Activated CD8-positive, alpha-beta memory T cell treated with anti-CD3 and anti-CD28 coated beads, Interleukin-2, amount 10 ng/mL, durations not matched to agents 7 days and 5 days (primary cell): ENCODE measurements at places on chromosomes 6 and 20. TPM values are rescaled to one million over a fixed set of nuclear protein-coding genes. Genes with fewer than 3 reads are reported as not detected.
A peak's percentile ranks its signal among the peaks of the same experiment; 100 is the strongest.

RAET1L gene
- total RNA-seq = not detected

CAGE1 gene
- total RNA-seq = not detected

GRCh38 chr6:37826188-37826587 lies 6.7 kb downstream of the ZFAND3 start:
- H3K36me3 ChIP-seq = peaks cover 4% of the 10 kb centered on the region
- no peaks in the 10 kb centered on the region for H3K27me3 ChIP-seq
- no peak for DNase-seq
- peaks cover 46% of the 10 kb centered on the region for H3K4me1 ChIP-seq

BTNL2 gene
- not detected for total RNA-seq

SYTL3 gene
- total RNA-seq = 106 TPM

NNAT gene
- total RNA-seq = not detected

DNA sequence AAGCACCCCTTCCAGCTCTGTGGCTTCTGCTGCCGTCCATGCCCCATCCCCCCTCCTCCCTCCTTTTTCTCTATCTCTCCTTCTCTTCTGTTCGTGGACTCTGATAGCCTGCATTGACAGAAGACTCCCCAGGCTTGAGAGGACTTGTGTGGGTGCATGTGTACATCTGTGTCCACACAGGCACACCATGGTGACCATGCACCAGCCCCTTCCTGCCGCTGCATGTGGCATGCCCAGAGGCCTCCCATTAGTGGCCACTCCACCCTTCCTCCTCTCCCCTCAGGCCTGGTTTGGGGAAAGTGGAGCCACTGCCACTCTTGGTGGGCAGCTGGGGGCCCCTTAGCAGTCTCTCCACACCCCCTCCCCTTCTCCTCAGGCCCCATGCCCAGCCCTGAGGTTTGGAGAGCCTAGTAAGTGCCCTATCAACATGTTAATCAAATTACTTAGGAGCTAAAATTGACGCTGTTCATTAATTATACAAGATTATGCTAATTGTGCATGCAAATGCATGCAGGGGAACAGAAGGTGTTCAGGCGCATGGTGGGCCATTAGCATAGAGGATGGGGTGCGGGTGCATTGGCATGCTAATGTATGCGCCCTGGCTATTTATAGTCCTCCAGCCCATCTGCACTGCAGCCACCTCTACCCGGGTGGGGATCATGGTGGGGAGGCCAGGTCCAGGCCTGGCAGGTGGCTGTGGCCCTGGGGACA lies 45.9 kb downstream of the EBF4 start:
- peaks cover 30% of the 10 kb centered on the region for H3K4me1 ChIP-seq
- peaks cover 18% of the 10 kb centered on the region for H3K27me3 ChIP-seq
- no peak overlapping the region for H3K4me3 ChIP-seq

MUCL3 gene
- not detected for total RNA-seq

- H3K4me3 ChIP-seq = no peak overlapping the region
- H3K36me3 ChIP-seq = no peaks in the 10 kb centered on the region
- no peak overlapping the region for H3K27ac ChIP-seq
- no peak for DNase-seq
These were observed 97.6 kb upstream of the STMND1 start for GRCh38 chr6:17004269-17004668.

HSD17B8 gene
- total RNA-seq = 18.6 TPM

KCNK16 gene
- not detected for total RNA-seq

HS3ST5 gene
- total RNA-seq = not detected

GNAS-AS1 gene
- 0.89 TPM for total RNA-seq

- DNase-seq = no peak
- no peaks in the 10 kb centered on the region for H3K36me3 ChIP-seq
- H3K27me3 ChIP-seq = no peaks in the 10 kb centered on the region
- H3K4me3 ChIP-seq = no peak overlapping the region
These were observed 92.9 kb downstream of the FOXC1 start for GRCh38 chr6:1702580-1703051.

GRCh38 chr6:157263146-157263545 lies 60.2 kb downstream of the TMEM242 start:
- DNase-seq = no peak
- peaks cover 19% of the 10 kb centered on the region for H3K27me3 ChIP-seq
- no peaks in the 10 kb centered on the region for H3K36me3 ChIP-seq
- no peak overlapping the region for H3K27ac ChIP-seq

DNA sequence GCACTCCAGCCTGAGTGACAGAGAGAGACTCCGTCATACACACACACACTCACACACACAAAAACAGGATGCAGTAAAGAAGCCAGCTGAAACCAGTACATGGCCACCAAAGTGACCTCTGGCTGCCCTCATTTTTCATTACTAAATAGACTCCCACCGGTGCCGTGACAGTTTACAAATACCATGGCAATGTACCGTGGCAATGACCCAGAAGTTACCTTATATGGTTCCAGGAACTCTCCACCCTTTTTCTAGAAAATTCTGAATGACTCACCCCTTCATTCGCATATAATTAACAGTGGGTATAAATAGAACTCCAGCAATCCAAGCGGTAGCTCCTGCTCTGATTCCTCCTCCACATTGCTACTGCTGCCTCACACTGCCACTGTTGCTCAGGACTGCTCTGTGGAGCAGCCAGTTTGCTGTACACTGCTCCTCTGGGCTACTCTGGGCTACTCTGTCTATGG lies 57.7 kb downstream of the SNX5 start:
- H3K27me3 ChIP-seq = peaks cover 44% of the 10 kb centered on the region
- H3K4me3 ChIP-seq = no peak overlapping the region
- no peak overlapping the region for H3K27ac ChIP-seq

NEURL2 gene
- 1.9 TPM for total RNA-seq

HRH3 gene
- not detected for total RNA-seq

DNA sequence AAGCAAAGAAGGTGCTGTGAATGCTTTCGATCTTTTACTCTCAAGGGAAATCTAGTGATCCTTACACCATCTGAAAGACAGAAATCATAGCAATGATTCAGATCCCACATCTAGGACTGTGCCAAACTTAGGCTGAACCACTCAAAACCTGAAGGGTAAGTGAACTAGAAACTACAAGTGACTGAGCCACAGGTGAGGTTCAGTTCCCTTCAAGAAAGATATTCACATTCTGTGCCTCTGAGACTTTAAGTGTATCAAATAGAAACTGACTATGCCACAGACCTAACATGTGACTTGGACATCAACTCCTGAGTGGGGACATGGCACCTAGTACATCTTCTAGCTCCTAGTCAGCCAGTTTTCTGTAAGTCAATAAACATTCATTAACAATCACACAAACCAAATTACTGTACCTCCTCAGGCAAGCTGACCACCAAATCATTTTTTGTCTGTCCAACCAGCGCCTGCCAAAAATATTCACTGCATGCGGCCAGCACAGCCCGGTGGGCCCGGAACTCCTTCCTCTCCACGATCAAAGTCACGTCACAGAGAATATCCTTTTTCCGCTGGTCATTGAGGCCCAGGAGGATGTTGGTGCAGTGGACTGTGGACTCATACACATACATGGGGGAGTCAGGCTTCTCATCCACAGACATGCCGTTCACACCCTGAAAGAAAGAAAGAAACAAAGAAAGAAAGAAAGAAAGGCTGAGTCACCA lies 114.1 kb downstream of the GJA10 start:
- peaks cover 22% of the 10 kb centered on the region for H3K36me3 ChIP-seq
- peaks cover 24% of the 10 kb centered on the region for H3K4me1 ChIP-seq
- no peaks in the 10 kb centered on the region for H3K27me3 ChIP-seq
- H3K27ac ChIP-seq = peak overlapping the region; percentile 50
- no peak overlapping the region for H3K4me3 ChIP-seq

DNA sequence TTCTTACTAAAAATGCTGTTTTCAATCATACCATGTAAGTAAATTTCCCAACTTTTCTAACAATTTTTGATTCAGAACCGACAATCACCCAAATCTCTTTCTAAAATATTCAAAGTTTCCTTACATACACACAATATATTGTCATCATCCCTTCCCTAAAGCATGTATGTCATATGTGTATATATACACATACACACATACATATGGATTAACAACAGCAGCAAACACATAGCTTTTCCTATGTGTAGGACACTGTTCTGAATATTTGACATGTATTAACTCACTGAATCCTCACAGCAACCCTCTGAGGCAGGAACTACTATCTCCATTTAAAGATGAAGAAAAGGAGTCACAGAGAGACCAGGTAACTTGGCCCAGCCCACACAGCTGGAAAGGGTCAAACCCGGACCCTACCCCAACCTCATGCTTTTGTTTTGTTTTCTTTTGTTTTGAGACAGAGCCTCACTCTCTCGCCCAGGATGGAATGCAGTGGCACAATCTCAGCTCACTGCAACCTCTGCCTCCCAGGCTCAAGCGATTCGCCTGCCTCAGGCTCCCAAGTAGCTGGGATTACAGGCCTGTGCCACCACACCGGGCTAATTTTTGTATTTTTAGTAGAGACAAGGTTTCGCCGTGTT lies 7.2 kb downstream of the FYN start:
- no peak for DNase-seq
- H3K4me3 ChIP-seq = peak overlapping the region; percentile 21
- H3K36me3 ChIP-seq = peaks cover 24% of the 10 kb centered on the region

FAM83D gene
- 23.1 TPM for total RNA-seq

APCDD1L gene
- total RNA-seq = not detected

DNA sequence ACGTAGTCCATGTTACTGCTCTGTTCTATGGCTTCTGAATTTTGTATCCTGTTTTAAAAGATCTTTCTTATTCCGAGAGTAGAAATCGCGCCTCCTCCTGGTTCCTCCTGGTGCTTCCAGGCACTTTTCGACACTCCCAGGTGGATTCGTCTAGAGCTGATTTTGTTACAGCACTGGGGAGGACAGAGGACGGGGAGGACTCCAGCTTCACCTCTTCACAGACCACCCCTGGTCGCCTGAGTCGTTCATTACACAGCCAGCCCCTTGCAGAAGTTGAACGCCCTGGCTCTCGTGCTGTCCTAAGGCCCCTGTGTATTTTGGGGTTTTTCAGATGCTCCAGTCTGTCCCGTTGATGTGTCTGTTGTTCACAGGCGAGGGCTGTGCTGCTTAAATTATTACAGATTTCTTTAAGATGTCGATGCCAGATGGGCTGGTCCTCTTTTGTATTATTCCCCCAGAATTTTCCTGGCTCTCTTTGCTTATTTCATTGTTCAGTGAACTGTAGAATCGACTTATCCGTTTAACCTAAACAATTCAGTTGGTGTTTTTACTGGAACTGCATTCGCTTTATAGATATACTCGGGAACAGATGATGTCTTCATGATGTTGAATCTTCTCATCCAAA lies 30.5 kb downstream of the COL20A1 start:
- no peak overlapping the region for H3K27ac ChIP-seq
- H3K27me3 ChIP-seq = peaks cover 21% of the 10 kb centered on the region
- H3K36me3 ChIP-seq = no peaks in the 10 kb centered on the region

GRCh38 chr6:135258970-135259369 lies 77.9 kb downstream of the MYB start:
- H3K36me3 ChIP-seq = no peaks in the 10 kb centered on the region
- H3K27ac ChIP-seq = no peak overlapping the region
- peaks cover 2% of the 10 kb centered on the region for H3K4me1 ChIP-seq
- H3K27me3 ChIP-seq = peaks cover 5% of the 10 kb centered on the region

GRCh38 chr6:127458817-127459216 lies 372 bp downstream of the KIAA0408 start:
- H3K4me3 ChIP-seq = no peak overlapping the region
- peaks cover 21% of the 10 kb centered on the region for H3K4me1 ChIP-seq
- H3K36me3 ChIP-seq = peaks cover 2% of the 10 kb centered on the region
- H3K27ac ChIP-seq = no peak overlapping the region
- DNase-seq = no peak

DNA sequence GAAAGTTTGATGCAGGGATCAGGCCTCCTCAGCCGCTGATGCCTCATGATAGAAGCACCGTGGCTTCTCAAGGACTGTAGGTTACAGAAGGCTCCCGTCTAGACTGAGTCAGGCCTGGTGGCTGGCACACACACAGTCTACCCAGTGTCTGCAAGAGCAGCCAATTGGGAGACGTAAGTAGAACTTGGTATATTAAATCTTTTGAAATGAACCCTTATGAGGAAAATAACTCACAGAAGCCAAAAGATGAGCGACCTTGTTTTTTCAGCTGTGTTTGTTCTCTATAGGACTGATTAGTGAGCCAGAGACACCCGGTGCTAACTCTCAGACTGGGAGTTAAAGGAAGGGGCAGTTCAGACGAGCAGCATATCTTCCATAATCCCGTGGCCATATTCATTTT lies 5.9 kb upstream of the PDE10A start:
- no peak for DNase-seq
- H3K4me1 ChIP-seq = peaks cover 3% of the 10 kb centered on the region
- H3K4me3 ChIP-seq = no peak overlapping the region
- peaks cover 3% of the 10 kb centered on the region for H3K36me3 ChIP-seq
- H3K27ac ChIP-seq = no peak overlapping the region

ESR1 gene
- total RNA-seq = not detected

GRCh38 chr20:56909918-56910714 lies 281.0 kb downstream of the TFAP2C start:
- no peaks in the 10 kb centered on the region for H3K36me3 ChIP-seq
- H3K4me1 ChIP-seq = no peaks in the 10 kb centered on the region

KCNG1 gene
- 1.1 TPM for total RNA-seq
